ENCODE measurements at places on chromosomes 6 and 20.

GRCh38 chr6:52221302-52221701, 23.0 kb downstream of the IL17F start:
- DNase-seq, result no peak

- DNase-seq, result peak; percentile 79
These were observed 556 bp upstream of the MROH8 start for GRCh38 chr20:37179683-37180524.

GRCh38 chr6:98039904-98040607, 757.0 kb upstream of the MMS22L start:
- peak; percentile 3 for DNase-seq

DNA sequence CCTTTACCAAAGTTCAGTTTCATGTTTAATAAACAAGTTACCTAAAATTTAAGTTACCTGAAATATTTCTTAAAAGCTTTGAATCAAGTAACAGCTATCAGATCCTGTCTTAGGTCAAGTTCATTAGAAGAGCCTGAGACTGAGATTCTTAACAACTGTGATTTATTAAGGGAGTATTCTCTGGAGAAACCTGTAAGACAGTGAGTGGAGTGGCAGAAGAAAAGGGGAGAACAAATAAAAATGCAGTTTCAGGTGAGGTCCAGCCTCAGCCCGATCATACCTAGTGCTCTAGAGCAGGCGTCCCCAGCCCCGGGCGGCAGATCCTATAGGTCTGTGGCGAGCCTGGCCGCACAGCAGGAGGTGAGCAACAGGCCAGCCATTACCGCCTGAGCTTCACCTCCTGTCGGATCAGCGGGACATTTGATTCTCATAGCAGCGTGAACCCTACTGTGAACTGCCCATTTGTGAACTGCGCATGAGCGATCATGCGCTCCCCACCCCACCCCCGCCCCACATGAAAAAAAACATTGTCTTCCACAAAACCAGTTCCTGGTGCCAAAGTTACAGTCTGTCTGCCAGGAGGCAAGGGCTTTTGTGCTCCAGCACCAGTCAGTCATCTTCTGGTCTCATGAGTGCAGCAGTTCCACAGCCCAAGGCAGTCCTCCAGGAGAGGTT, 59.2 kb upstream of the ADGRB3 start:
- peak; percentile 0 for DNase-seq

- no peak for DNase-seq
These were observed 118.6 kb downstream of the OGFRL1 start for GRCh38 chr6:71406865-71407860.

GRCh38 chr6:152625213-152625612, 11.9 kb downstream of the SYNE1 start:
- DNase-seq, result no peak

DNA sequence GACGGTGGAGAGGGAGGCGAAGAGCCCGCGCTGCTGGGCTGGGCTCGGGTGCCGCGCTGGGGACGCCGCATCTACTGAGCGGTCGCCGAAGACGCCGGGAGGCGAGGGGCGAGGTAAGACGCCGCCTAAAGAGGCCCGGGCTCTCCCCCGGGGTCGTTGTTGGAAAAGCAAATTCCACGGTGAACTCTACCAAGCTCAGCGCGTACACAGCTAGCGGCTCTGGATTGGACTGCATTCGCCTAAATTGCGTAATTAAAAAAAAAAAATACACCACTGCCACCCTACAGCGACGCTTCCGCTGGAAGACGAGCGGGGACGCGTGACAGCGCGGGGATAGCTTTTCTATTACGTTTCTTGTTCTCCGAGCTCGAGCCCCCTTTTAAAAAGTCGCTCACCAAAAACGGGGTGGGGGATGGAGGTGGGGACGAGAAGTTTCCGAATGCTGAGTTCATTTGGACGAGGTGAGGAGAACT, 92.0 kb upstream of the PRDM1 start:
- DNase-seq, result peak; percentile 36

DNA sequence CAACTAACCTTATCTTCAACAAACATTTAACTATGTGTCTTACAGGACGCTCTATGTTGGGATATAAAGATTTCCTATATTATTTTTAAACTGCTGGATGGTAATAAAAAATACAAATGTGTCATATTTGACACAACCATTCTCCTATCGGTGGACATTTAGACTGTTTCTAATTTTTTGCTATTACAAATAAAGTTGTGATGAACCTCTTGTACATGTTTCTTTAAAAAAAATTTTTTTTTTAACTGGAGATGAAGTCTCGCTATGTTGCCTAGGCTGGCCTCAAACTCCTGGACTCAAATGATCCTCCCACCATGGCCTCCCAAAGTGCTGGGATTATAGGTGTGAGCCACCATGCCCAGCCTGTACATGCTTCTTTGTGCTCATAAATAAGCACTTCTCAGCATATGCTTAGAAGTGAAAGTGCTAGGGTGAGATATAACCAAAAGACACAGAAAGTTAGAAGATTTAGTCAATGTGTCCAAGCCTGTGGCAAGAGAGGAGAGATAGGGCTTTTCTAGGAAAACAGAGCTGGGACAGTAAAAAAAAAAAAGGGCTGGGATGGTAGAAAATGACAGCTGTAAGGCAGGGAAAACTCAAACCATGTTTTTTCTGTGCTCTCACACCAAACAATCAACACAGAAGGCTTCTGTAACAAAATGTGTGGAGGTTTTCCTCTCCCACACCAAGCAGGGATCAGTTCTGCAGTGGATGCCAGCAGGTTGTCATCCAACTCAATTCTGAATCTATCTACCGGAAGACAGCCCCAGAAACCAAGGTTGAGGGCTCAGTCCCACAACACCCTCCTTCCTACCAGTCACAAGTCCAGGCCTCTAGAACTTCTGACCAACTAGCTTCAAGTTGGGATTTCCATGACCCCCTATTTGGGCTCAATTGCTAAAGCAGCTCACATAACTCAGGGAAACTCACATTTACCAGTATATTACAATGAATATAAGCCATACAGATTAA, 70.0 kb upstream of the SMIM29 start:
- no peak for DNase-seq

GRCh38 chr6:136014454-136015437, 163.2 kb downstream of the PDE7B start:
- peak; percentile 100 for DNase-seq

DNA sequence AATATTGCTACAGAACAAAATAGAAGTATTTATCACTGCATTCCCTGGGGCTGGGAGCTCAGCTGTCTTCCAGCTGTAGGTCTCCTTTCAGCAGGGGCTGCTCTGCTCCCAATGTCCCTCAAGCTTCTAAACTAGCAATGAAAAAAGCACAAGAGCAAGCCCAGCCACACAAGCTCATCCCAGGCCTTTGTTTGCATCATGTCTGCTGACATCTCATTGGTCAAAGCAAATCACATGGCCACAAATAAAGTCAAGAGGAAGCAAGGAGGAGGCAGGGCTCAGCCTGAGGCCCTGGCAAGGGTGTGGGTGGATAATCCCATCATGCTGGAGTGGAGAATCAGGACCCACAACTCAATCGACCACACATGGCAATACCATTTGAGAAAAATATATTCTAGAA, 2.2 kb upstream of the BFSP1 start:
- DNase-seq, result peak; percentile 72

GRCh38 chr6:35562060-35562459, 49.4 kb upstream of the TULP1 start:
- DNase-seq, result peak; percentile 34

DNA sequence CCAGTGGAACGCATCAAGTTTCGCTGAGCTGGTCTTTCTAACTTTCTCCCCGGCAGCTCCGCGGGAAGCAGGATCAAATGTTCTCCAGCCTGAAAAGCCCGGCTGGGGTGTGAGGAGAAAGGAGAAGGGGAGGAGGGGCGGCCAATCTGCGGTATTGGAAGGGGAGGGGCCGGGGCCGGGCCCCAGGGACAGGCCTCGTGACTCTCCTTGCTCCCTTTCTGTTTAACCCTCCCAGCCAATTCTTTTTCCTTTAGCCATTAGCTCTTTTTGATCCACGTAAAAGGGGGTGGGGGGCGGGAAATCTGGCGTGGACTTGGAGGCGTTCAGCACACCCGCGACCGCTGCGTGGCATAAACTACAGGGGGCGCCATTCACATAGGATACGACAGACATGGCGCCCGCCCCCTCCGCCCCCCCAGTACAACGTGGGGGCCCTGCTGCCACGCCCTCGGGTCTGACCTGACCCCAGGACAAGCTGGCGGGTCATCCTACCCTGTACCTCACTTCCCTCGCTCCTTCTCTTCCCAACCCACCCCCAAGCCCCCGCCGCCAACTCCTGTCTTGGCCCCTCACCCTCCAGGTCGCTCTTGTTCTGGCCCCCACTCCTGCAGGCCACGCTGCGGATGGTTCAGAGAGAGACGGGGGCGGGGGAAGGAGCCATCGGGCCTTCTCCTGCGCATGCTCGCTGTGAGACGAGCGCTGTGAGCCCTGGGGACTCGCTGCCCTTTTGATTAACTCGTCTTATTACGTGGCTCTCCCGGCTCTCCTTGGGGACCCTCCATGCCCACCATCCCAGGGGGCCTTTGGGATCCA, 7.8 kb upstream of the MDGA1 start:
- peak; percentile 85 for DNase-seq

DNA sequence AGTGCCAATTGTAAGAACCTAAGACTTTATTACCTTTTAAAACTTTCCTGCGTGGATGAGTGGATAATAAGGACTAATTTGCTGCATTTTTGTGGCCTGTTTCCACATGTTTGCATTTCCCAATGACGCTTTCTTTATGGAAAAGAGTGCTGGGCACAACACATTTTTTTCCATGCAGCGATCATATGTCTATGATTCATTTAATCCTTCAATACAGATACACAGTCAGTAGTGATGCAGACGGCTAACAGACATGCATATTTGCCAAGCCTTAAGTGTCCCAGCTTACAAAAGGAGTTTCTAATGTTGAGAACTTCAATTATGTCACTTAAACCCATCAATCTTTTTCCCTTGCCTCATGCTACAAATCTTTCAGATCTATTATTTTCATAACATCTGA, 239.8 kb upstream of the PREP start:
- DNase-seq, result peak; percentile 19

DNA sequence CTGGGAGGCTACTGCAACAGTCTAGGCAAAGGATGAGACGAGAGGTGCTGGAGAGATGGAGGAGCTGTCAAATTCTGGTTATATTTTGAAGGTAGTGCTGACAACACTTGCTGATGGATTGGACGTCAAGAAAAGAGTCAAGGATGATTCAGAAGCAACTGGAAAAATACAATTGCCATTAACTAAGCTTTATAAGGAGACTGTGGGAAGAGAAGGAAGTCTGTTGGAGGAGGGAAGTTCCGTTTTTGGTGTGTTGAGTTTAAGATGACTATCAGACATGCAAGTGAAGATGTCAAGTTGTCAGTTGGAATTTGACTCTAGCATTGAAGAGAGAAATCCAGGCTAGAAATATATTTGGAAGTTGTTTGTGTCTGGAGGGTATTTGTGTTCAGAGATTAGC, 358.1 kb downstream of the RNGTT start:
- no peak for DNase-seq

- no peak for DNase-seq
These were observed 144.2 kb downstream of the TBXT start for GRCh38 chr6:166023273-166023989.

DNA sequence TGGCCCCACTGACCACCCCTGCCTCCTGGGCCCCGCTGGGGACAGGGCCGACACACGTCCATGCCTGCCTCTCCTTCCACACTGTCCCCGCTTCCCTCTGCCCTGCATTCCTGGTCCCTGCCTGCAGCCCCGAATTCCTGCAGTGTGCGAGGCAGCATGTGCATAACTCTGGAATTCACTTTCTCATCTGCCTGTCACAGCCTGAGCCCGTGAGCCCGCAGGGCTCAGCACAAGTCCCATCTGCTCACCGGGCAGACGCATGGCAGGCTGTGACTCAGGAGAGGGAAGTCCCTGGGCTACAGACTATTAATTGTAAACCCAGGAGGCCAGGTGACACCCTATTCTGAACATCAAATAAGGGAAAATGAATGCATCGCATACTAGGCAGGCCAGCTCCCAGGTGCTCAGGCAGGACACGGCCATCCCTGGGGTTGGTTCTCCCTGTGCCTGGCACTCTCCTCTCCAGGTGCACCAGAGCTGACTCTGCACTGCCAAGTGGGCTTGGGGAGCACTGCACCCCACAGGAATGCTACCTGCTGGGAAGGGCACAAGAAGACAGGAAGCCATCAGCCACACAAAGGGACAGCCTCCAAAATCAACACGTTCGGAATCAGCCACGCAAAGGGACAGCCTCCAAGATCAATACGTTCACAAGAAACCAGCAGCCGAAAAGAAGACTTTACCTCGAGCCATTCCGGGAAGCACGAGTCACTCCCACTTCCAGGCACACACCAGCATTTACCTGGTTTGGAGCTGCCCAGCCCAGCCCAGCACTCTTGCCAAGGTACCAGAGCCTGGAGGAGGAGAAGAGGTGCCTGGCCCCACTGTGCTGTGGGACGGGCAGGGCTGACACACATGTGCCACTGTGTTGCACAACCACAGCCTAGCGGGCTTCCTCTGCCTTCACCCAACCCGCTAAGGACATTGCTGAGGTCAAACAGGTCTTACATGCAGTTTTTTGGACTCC, 65.9 kb downstream of the DLL1 start:
- no peak for DNase-seq

GRCh38 chr6:89439014-89439413, 6.1 kb downstream of the ANKRD6 start:
- no peak for DNase-seq

DNA sequence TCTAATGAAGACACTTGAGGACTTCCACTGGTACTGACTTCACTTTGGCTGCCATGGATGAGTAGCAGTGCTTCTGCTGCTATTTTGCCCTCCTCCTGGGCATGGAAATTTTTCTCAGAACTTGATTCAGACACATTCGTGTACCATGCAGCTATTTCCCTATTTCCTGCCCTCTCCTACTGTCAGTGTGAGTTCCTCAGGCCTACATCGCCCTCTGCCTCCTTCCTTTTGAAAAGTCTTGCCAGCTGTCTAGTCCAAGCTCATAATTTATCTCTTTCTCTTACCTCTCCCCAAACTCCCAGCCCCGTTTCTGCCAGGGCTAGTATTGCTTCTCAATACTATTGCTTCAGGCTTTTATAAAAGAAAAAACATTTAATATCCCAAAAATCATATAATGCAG, 470.2 kb downstream of the ADGRB3 start:
- DNase-seq, result no peak

Measured in fibroblast of mammary gland (primary cell).